ENCODE measurements at places on chromosomes 1 and 21.
A peak's percentile ranks its signal among the peaks of the same experiment; 100 is the strongest.

DNA sequence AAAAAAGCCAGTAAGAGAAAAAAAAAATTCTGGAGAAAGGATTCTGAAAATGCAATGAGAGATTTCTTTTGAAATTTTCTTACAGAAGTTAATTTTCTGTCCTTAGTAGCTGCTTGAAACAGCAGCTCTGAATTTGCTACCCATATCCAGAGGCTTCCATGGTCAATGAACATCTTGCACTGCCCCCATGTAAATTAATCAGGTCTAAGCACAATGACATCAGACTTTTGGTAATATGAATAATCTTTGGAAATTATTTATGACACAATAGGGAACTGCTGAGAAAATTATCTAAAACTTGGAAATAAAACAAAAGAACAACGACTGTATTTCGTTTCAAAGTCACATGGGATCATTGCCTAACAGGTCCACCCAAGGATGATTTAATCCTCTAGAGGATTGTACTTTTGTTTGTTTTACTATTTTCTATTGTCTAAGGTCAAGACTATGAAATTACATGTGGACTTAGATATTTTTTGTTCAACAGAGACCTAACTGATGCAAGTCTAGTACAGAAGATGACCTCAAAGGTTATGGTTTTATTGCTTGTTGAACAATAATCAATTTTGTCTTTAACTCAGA lies 312.1 kb downstream of the BACH1 start:
- DNase-seq: no peak

- DNase-seq: no peak
These were observed 83.9 kb upstream of the SGIP1 start for GRCh38 chr1:66450043-66450514.

DNA sequence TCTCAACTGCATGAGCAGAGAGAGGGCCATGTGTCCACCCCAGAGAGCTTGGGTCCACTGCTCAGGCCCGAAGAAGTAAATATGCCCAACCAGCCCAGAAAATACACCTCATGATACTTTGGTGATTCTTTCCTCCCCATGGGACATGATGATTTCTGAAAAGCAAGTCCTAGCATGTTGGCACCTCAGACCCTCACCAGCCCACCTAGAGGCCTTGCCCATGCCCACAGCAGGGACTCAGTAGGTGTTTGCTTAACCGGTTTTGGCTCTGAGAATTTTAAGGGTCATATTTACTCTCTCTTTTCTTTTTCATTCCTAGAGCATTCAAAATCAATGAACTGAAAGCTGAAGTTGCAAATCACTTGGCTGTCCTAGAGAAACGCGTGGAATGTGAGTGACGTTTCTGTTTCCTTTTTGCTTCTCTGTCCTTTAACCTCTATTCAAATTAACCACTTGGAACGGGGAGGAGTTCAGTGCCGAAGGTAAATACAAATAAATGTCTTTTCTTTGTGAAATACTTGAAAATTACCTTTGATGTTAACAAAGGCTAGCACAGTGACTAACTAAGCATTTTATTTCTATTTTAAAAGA lies 79.7 kb downstream of the PDE9A start:
- no peak for DNase-seq

- DNase-seq: no peak
These were observed 10.7 kb upstream of the LAMB3 start for GRCh38 chr1:209662879-209663327.

DNA sequence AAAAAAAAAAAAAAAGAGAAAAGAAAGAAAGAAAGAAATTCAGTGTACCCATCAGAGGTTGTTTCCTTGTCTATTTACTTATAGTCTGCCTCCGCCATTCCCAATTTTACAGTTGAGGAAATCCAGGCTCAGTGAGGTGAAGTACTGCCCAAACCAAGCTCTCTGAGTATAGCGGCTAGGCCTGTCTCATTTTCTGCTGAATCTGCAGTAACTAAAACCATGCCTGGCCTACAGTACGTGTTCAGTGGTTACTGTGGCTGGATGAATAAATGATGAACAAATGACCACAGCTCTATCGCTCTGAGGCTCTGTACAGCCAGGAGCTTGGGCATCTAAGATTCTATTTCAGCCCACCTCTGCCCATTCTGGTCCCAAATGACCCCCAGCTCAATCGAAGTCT lies 24.3 kb downstream of the RAP1GAP start:
- DNase-seq: no peak

GRCh38 chr1:185376840-185377635 lies 60.0 kb upstream of the IVNS1ABP start:
- no peak for DNase-seq

- no peak for DNase-seq
These were observed 736.9 kb upstream of the ADAMTS5 start for GRCh38 chr21:27703791-27704190.

DNA sequence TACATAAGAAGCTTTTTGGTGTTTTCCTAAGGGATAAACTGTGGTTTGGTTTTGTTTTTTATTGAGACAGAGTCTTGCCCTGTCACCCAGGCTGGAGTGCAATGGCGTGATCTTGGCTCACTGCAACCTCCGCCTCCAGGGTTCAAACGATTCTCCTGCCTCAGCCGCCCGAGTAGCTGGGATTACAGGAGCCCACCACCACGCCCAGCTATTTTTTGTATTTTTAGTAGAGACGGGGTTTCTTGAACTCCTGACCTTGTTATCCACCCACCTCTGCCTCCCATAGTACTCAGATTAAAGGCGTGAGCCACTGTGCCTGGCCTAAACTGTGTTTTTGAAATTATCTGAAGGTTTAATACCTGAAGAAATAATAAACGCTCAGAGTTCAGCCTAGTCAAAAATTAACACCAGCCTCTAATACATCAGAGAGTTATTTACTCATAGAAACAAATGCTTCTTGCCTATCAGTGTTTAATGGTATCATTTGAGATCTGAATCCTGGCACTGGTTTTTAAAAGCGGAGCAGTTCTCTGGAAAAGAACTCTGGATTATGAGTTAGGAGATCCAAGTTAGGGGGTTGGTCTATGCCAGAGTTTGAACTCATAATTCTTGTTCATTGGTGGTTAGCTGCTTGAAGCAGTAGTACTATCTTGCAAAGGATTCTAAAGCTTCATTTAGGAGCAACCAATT lies 28.7 kb downstream of the ARID4B start:
- DNase-seq: no peak

DNA sequence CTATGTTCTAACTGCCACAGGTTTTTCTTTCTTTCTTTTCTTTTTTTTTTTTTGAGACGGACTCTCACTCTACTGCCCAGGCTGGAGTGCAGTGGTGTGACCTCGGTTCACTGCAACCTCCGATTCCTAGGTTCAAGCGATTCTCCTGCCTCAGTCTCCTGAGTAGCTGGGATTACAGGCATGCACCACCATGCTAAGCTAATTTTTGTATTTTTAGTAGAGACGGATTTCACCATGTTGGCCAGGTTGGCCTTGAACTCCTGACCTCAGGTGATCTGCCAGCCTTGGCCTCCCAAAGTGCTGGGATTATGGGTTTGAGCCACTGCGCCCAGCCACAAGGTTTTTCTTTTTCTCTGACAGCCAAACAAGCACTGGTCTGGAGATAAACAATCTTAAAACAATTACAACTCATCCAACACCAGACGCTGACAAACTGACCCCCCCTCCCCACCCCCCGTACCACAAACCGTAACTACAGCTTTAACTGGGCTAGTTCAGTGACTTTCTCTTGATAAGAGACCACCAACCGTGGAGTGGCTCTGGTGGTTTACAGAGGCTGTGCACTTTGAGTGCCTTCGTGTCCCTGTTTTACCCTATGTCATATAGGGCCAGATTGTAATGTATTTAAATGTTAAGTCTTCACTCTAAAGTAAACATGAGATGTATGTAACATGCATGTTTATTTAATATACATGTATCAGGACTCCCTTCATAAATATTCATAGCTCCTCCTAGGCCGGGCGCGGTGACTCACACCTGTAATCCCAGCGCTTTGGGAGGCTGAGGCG lies 19.5 kb upstream of the PUM1 start:
- DNase-seq: peak; percentile 78

- no peak for DNase-seq
These were observed 40.8 kb upstream of the HEATR1 start for GRCh38 chr1:236645016-236645680.

- no peak for DNase-seq
These were observed 178.0 kb downstream of the RYR2 start for GRCh38 chr1:237219751-237220642.

GRCh38 chr1:8408151-8408839 lies 90.4 kb downstream of the SLC45A1 start:
- no peak for DNase-seq

DNA sequence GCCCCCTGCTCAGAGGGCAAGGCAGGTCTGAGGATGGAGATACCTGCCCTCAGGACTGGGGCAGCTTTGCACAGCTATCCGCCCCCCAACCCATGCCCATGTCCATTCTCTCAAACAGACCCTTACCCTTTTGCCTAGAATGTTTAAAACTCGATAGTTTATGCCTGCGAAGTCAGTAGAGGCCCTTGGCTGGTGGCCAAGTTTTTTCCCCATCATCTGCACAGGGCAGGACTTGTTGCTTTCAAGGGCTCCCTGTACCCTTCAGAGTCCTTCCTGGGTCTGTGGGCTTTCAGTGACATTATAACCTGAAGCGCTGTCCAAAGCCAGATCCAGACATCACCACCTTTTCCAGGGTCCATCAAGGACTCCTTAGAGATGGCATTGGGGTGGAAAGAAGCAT lies 148.7 kb upstream of the ZNF644 start:
- DNase-seq: no peak

- DNase-seq: no peak
These were observed 83.0 kb downstream of the IGSF21 start for GRCh38 chr1:18190598-18190997.

DNA sequence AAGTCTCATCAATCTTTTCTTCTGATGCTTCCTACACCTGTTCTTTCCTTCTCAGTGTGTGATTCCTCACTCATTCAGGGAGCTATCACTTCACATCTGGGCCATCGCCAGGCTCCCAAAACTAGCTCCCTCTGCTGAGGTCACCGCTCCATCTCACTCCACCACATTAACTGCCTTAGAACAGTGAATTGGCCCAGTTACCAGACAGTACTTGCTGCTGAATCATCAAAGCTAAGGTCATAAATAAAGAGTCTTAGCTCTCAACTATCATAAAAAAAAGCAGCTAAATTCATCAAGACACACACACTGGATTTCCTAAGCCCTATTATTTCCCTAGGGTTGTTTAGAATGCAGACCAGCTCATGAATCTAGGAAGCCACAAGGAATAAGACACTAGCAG lies 18.8 kb upstream of the SRM start:
- no peak for DNase-seq

- DNase-seq: no peak
These were observed 67.5 kb downstream of the RGL1 start for GRCh38 chr1:183872403-183872802.

GRCh38 chr1:201754353-201754752 lies 74.6 kb upstream of the IPO9 start:
- DNase-seq: no peak

DNA sequence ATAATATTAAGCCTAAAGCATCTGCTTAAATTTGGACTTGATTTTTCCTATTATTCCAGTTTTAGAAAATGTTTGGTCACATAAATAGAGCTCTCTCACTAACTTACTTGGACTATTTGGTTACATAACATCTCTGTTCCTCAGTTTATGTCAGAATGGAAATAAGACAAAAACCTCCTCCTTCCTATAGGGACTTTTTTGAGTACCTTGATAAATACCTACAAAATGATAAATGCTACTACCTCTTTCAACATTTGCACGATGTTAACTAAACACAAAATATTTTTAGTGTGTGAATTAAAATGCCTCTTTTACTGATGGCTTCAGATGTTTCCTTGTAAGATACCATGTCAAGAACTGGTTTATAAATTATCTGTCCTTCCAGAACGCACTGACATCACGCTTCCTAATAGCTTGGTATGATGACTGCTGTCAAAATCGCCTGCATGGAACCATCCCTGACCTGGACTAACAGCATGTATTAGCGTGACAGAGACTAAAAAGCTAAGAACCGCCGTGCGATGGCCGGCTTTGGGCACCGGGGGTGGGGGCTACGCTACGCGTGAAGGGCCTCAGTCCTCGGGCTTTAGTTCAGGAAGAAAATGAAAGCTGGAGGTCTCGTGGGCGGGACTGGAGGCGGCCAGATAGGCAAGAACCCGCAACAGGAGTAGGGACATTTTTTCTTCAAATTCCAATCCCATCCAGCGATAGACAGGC lies 133.2 kb upstream of the BARHL2 start:
- no peak for DNase-seq

GRCh38 chr21:45078877-45079281 lies 4.5 kb downstream of the ADARB1 start:
- DNase-seq: peak; percentile 21

DNA sequence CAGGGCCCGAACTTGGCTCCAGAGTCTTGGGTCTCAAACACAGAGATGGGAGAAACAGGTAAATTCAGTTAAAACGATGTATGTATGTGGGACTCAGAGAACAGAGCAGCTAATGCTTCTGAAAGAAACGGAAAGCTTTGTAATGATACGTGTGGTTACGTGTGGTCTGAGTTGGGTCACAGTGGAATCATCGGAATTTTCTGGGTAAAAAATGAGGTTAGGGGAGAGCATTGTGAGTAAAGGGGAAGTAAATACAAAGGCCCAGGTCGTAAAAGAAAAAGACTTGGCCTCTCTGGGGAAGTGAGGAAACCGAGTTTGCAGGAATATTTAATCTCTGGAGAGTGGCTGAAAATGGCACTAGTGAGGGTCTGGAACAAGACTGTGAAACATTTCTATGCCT lies 8.3 kb downstream of the NHLH2 start:
- DNase-seq: no peak

- DNase-seq: no peak
These were observed 7.7 kb downstream of the ITPKB start for GRCh38 chr1:226731257-226731893.

DNA sequence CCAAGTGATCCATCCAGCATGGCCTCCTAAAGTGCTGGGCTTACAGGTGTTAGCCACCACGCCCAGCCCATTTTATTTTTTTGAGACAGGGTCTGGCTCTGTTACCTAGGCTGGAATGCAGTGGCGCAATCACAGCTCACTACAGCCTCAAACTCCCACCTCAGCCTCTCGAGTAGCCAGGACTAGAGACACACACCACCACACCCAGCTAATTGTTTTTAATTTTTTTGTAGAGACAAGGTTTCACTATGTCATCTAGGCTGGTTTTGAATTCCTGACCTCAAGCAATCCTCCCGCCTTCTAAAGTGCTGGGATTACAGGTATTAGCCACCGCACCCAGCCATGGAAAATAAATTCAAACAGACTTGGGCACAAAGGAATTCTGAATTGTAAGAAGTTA lies 31.9 kb downstream of the PUM1 start:
- no peak for DNase-seq

- DNase-seq: no peak
These were observed 99.7 kb upstream of the LBR start for GRCh38 chr1:225527575-225527974.

- no peak for DNase-seq
These were observed 494 bp downstream of the NT5C1A start for GRCh38 chr1:39671433-39671792.

- no peak for DNase-seq
These were observed 310.2 kb downstream of the NTNG1 start for GRCh38 chr1:107450899-107451664.

DNA sequence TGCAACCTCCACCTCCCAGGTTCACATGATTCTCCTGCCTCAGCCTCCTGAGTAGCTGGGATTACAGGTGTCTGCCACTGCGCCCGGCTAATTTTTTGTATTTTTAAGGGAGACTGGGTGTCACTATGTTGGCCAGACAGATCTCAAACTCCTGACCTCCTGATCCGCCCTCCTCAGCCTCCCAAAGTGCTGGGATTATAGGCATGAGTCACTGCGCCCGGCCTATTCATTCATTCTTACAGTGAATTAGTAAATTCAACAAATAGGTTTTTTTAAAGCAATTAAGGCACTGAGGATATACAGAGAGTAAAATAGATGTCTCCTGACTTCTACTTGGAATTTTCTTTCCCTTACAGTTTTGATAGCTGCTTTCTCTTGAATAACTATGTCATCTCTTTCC lies 43.5 kb downstream of the CDC42 start:
- no peak for DNase-seq

All from hematopoietic multipotent progenitor cell treated with erythropoietin and hydrocortisone succinate and interleukin-3 and kit ligand, for 8 days (in vitro differentiated cells).